ENCODE measurements at places on chromosomes 5 and 9.
A peak's percentile ranks its signal among the peaks of the same experiment; 100 is the strongest.

- peaks cover 2% of the 10 kb centered on the region for H3K27me3 ChIP-seq
- H3K36me3 ChIP-seq = no peaks in the 10 kb centered on the region
- peak; percentile 56 for DNase-seq
- H3K4me3 ChIP-seq = no peak overlapping the region
- no peaks in the 10 kb centered on the region for H3K4me1 ChIP-seq
Observed at GRCh38 chr5:36569491-36569890, 36.9 kb upstream of the SLC1A3 start.

DNA sequence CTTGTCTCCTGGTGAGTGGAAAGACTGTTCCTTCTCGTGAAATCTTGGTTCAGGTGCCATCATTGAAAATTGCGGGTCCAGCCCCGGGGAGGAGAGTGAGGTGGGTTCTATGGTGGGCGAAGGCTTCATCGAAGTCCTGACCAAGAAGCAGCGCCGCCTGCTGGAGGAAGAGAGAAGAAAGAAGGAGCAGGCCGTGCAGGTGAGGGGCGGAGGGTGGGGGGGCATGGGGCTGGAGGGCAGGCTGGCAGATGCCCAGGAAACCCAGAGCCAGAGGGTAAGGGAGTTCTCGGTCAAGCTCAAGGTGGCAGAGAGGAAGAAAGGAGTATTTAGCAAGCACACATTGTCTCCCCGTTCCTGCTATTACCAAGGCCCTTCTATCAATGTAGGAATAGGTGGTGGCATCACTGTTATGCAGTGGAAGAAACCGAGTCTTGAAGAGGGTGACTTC, 24.3 kb upstream of the POMT1 start:
- H3K27me3 ChIP-seq = no peaks in the 10 kb centered on the region
- no peaks in the 10 kb centered on the region for H3K4me1 ChIP-seq
- H3K36me3 ChIP-seq = no peaks in the 10 kb centered on the region
- no peak for DNase-seq
- H3K27ac ChIP-seq = no peak overlapping the region

DNA sequence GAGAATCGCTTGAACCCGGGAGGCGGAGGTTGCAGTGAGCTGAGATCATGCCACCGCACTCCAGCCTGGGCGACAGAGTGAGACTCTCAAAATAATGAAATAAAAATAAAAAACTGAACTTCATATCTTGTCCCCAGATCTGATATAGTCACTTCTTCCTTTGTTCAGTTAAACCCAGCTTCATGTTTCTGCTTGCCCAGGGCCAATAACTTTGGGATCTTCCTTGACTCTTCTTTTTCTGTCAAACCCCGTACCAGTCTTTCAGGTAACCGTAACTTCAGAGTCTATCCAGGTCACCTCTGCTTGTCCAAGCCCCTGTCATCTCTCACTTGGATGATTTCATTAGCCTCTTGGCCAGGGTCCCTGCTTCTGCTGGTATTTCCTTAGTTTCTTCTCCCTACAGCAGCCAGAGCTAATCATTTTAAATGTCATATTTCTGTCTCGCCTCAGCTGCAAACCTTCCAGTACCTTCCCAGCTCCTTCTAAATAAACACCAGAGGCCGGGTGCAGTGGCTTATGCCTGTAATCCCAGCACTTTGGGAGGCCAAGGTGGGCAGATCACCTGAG, 19.7 kb upstream of the ABL1 start:
- H3K27me3 ChIP-seq = no peaks in the 10 kb centered on the region
- no peak overlapping the region for H3K4me3 ChIP-seq
- no peak for DNase-seq
- H3K4me1 ChIP-seq = no peaks in the 10 kb centered on the region
- H3K27ac ChIP-seq = no peak overlapping the region

GRCh38 chr9:18184401-18184800, 289.6 kb upstream of the ADAMTSL1 start:
- H3K4me3 ChIP-seq = no peak overlapping the region
- no peaks in the 10 kb centered on the region for H3K27me3 ChIP-seq
- H3K36me3 ChIP-seq = no peaks in the 10 kb centered on the region
- DNase-seq = no peak

DNA sequence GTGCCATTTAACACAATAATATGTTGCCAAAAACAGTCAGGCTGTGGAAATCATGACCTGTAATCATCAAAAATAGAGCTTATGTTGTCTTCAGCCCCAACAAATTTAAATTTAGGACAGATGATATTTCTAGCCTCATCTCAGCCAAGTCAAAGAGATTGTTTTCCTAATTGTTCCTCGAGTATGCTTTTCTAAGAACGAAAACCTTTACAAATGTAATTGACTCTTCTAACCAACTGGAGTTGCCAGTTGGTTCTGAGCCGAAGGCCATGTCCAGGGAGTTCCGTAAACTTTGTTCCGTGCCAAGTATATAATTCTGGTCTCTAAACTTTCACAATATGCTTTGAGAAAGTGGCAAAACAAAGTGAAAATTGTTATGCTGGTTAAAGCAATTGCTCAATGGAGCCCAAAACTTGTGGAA, 160.8 kb downstream of the CEMIP2 start:
- H3K36me3 ChIP-seq = no peaks in the 10 kb centered on the region
- peaks cover 2% of the 10 kb centered on the region for H3K4me1 ChIP-seq
- no peak overlapping the region for H3K27ac ChIP-seq
- no peaks in the 10 kb centered on the region for H3K27me3 ChIP-seq
- no peak for DNase-seq

DNA sequence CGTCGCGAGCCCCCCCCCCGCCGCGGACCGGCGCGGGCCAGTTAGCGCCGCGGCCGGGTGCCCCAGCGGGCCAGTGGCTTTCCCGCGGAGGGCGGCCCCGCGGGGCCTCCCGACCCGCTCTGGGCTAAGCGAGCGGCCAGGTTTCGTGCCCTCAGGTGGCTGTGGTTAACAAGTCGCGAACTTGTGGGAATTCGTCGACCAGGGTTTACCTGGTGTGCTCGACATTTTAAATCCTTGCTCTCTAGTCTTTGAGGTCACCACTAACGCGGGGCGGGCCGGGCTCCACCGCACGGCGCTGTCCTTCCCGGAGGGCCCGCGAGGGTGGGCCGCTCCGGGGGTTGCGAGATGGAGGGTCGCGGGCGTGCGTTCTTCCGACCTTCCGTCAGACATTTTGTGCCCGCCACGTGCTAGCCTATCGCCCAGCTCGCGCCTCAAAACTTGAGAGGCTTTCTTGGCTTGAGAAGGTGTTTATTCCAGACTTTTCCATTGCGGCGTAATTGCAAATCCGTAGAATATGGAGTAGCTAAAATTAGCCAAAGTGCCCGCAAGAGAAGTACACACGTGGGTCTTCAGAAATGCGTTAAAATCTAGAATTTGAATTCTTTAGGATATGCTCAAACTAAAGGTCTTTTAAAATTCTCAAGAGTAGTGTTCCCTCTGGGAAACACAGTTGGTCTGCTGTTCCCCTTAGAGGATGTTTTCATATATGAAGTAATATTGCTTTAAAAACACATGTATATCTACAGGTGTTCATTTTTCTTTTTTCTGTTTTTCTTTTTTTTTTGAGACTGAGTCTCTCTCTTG, 2.1 kb downstream of the ANP32B start:
- no peaks in the 10 kb centered on the region for H3K36me3 ChIP-seq
- H3K27ac ChIP-seq = peak overlapping the region; percentile 2
- no peaks in the 10 kb centered on the region for H3K4me1 ChIP-seq
- H3K27me3 ChIP-seq = no peaks in the 10 kb centered on the region
- peak; percentile 58 for DNase-seq

DNA sequence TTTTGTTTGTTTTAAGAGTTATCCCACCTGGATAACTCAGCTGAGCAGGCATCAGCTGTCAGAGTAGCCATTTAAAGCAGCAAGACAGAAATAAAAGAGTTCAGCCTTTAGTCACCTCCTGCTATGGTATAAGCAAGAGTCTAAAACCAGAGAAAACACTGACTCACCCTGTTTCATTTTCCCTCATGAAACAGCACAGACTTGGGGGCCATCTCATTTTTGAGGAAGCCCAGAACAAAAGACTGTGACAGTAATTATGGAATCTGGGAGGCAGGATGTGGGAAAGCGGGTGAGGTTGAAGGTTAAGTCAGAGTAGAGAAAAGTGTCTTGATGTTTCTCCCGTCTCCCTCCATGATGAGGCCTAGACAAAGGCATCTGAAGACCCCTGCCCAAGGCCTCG, 90.2 kb upstream of the FAM174A start:
- peak; percentile 42 for DNase-seq
- no peak overlapping the region for H3K27ac ChIP-seq
- no peaks in the 10 kb centered on the region for H3K4me1 ChIP-seq
- no peaks in the 10 kb centered on the region for H3K36me3 ChIP-seq
- no peaks in the 10 kb centered on the region for H3K27me3 ChIP-seq
- H3K4me3 ChIP-seq = no peak overlapping the region

- H3K27ac ChIP-seq = no peak overlapping the region
- no peak overlapping the region for H3K4me3 ChIP-seq
- peaks cover 12% of the 10 kb centered on the region for H3K4me1 ChIP-seq
- no peak for DNase-seq
- no peaks in the 10 kb centered on the region for H3K27me3 ChIP-seq
Observed at GRCh38 chr9:132016456-132016855, 63.2 kb downstream of the MED27 start.

- H3K36me3 ChIP-seq = no peaks in the 10 kb centered on the region
- no peak overlapping the region for H3K27ac ChIP-seq
- no peak for DNase-seq
- no peak overlapping the region for H3K4me3 ChIP-seq
- H3K27me3 ChIP-seq = no peaks in the 10 kb centered on the region
Observed at GRCh38 chr5:124919747-124920525, 173.5 kb upstream of the ZNF608 start.

DNA sequence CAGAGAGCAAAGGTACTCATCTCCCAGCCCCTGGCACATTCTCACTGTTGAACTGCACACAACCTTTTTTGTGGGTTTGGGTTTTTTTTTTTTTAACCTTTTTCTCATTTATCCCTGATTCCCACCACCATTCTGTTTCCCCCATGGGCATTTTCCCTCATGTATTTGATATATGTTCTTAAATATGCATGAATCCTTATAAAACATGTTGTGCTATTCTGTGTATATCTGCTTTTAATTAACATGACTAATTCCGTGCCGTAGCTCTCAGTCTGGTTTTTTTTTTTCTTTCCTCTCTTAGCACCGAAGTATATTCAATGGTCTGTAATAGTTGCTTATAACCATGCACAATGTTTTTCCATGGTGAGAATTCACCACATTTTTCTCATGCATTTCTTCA, 204.5 kb downstream of the RGS3 start:
- no peaks in the 10 kb centered on the region for H3K36me3 ChIP-seq
- no peaks in the 10 kb centered on the region for H3K27me3 ChIP-seq
- H3K27ac ChIP-seq = no peak overlapping the region

- H3K27ac ChIP-seq = no peak overlapping the region
- no peak overlapping the region for H3K4me3 ChIP-seq
- no peaks in the 10 kb centered on the region for H3K36me3 ChIP-seq
- no peaks in the 10 kb centered on the region for H3K27me3 ChIP-seq
- H3K4me1 ChIP-seq = no peaks in the 10 kb centered on the region
Observed at GRCh38 chr5:1299961-1300360, 5.1 kb upstream of the TERT start.

DNA sequence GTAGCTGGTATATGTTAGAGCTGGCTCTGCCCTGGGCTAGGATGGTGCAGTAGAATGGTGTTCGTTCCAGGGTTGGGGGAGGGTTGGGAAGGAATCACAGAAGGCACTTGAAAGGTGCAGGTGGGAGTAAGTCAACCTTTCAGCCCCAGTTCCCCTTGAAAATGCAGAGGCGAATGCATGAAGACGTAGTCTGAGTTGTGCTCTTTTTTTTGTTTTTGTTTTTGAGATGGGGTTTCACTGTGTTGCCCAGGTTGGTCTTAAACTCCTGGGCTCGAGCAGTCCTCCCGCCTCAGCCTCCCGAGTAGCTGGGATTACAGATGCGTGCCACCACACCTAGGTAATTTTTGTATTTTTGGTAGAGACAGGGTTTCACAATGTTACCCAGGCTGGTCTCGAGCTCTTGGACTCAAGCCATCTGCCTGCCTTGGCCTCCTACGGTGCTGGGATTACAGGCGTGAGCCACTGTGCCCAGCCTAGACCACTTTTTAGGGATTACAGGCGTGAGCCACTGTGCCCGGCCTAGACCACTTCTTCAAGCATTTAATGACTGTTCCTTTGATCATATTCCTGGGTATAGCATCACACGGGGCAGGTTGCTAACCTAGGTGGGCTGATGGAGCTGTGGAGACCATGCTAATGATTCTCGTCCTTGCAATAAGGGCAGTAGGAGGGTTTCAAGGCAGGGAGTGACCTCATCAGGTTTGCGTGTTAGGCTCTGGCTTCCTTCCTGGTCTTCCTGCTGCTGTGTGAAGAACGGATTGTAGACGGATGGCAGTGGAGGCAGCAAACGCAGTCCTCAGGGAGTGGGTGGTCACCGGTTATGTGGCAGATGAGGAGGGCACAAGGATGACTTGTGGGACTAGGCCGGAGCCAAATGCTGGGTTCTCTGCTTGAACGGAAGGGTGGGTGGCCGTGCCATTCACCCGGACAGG, 13.7 kb downstream of the EHMT1 start:
- H3K4me1 ChIP-seq = no peaks in the 10 kb centered on the region
- H3K36me3 ChIP-seq = no peaks in the 10 kb centered on the region
- H3K27ac ChIP-seq = no peak overlapping the region
- H3K4me3 ChIP-seq = no peak overlapping the region

- H3K4me3 ChIP-seq = no peak overlapping the region
- H3K4me1 ChIP-seq = no peaks in the 10 kb centered on the region
- H3K27ac ChIP-seq = no peak overlapping the region
- no peak for DNase-seq
- H3K27me3 ChIP-seq = no peaks in the 10 kb centered on the region
Observed at GRCh38 chr5:61704289-61704688, 372.2 kb downstream of the ZSWIM6 start.

GRCh38 chr5:41863871-41864486, 6.2 kb downstream of the OXCT1 start:
- no peaks in the 10 kb centered on the region for H3K4me1 ChIP-seq
- peaks cover 3% of the 10 kb centered on the region for H3K36me3 ChIP-seq
- no peaks in the 10 kb centered on the region for H3K27me3 ChIP-seq
- DNase-seq = no peak

GRCh38 chr9:116275418-116276195, 122.0 kb downstream of the PAPPA start:
- H3K27me3 ChIP-seq = no peaks in the 10 kb centered on the region
- no peak overlapping the region for H3K4me3 ChIP-seq
- no peak overlapping the region for H3K27ac ChIP-seq
- H3K36me3 ChIP-seq = peaks cover 4% of the 10 kb centered on the region
- no peak for DNase-seq
- no peaks in the 10 kb centered on the region for H3K4me1 ChIP-seq

- H3K27ac ChIP-seq = no peak overlapping the region
- no peaks in the 10 kb centered on the region for H3K36me3 ChIP-seq
- DNase-seq = no peak
- H3K27me3 ChIP-seq = no peaks in the 10 kb centered on the region
- no peak overlapping the region for H3K4me3 ChIP-seq
Observed at GRCh38 chr9:89277043-89277442, 34.0 kb upstream of the CKS2 start.

GRCh38 chr9:105886136-105886535, 191.8 kb downstream of the TMEM38B start:
- H3K36me3 ChIP-seq = no peaks in the 10 kb centered on the region
- no peak overlapping the region for H3K4me3 ChIP-seq
- no peaks in the 10 kb centered on the region for H3K4me1 ChIP-seq
- peaks cover 1% of the 10 kb centered on the region for H3K27me3 ChIP-seq

- H3K36me3 ChIP-seq = no peaks in the 10 kb centered on the region
- H3K4me1 ChIP-seq = no peaks in the 10 kb centered on the region
- no peak overlapping the region for H3K27ac ChIP-seq
- no peak overlapping the region for H3K4me3 ChIP-seq
Observed at GRCh38 chr5:95072281-95072680, 212.6 kb downstream of the MCTP1 start.

GRCh38 chr5:36033486-36033885, 33.2 kb downstream of the UGT3A2 start:
- DNase-seq = no peak
- H3K27me3 ChIP-seq = no peaks in the 10 kb centered on the region
- no peak overlapping the region for H3K4me3 ChIP-seq

Data from aorta (tissue), 5 donors.